ENCODE measurements at places on chromosomes 7 and 10. TPM values are rescaled to one million over a fixed set of nuclear protein-coding genes. Genes with fewer than 3 reads are reported as not detected.

MMP21 gene
- not detected for total RNA-seq

- no peaks in the 10 kb centered on the region for H3K36me3 ChIP-seq
- DNase-seq: no peak
- H3K27me3 ChIP-seq: no peaks in the 10 kb centered on the region
- no peaks in the 10 kb centered on the region for H3K4me1 ChIP-seq
- no peak overlapping the region for H3K27ac ChIP-seq
- no peak overlapping the region for H3K4me3 ChIP-seq
Observed at GRCh38 chr10:53361281-53361680, 588.7 kb upstream of the MBL2 start.

FXYD4 gene
- not detected for total RNA-seq

DNA sequence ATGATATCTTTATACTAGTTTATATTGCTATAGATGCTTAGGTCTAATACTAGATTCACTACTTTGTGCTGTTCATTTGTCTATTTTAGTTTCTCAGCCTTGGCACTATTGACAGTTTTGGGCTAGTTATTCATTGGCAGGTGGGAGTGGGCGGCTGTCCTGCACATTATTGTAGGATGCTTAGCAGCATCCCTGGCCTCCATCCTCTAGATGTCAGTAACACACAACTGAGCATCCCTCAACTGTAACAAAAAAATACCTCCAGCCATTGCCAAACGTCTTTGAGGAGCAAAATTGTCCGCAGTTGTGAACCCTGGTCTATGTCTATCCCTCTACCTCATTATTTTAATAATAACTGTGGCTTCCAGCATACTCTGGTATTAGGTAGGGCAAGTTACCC lies 34.4 kb upstream of the PNLIP start:
- no peak overlapping the region for H3K4me3 ChIP-seq
- no peaks in the 10 kb centered on the region for H3K27me3 ChIP-seq
- no peaks in the 10 kb centered on the region for H3K4me1 ChIP-seq
- DNase-seq: no peak
- H3K36me3 ChIP-seq: no peaks in the 10 kb centered on the region

TFEC gene
- 1.8 TPM for total RNA-seq

MPP7 gene
- total RNA-seq: 6.9 TPM

- no peak for DNase-seq
- H3K27ac ChIP-seq: no peak overlapping the region
- peaks cover 53% of the 10 kb centered on the region for H3K27me3 ChIP-seq
Observed at GRCh38 chr7:26658389-26659084, 205.9 kb downstream of the SKAP2 start.

DNA sequence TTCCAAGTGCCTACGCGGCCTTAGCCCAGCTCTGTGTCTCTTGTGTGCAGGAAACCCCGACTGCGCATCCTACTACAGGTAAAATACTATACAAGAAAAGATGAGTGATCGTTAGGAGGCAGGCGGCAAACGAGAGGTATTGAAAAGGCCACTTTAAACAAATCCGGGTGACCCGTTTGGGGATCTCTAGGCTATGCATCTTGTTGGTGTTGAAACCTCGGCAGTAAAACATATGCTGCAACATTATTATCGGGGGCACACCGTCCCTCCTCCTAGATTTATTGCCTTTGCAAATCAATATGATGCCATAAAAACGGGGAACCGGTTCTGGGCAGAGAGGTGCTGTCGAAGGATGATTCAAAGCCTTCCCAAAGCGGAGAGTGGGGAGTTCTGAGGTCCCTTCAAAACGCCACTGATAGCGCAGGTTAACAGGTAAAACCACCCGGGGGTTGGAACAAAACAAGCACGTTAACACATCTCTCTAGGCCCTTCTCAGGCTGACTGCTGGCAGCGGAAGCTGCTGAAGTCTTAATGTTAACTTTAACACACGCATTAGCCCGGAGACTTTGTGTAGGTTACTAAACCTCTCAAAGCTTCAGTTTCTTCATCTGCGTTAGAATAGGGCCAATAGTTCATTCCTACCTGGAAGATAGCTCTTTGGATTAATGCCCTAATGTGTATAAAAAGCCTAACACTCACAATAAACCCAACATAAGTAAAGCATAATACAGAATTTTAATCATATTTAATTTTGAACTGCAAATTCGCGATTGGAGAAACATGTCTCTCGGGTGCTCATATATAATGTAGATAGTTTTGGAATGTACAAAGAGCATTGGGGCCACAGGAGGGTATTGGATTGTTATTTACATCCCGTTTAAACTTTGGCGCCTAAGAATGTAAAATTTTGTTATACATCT lies 2.6 kb upstream of the TBX20 start:
- H3K4me1 ChIP-seq: peaks cover 8% of the 10 kb centered on the region
- no peak overlapping the region for H3K4me3 ChIP-seq
- no peak overlapping the region for H3K27ac ChIP-seq
- H3K36me3 ChIP-seq: no peaks in the 10 kb centered on the region
- peaks cover 99% of the 10 kb centered on the region for H3K27me3 ChIP-seq

- H3K4me1 ChIP-seq: peaks cover 12% of the 10 kb centered on the region
- H3K27ac ChIP-seq: no peak overlapping the region
- H3K36me3 ChIP-seq: peaks cover under 1% of the 10 kb centered on the region
- H3K4me3 ChIP-seq: no peak overlapping the region
Observed at GRCh38 chr10:178208-178607, 43.0 kb downstream of the ZMYND11 start.

DNA sequence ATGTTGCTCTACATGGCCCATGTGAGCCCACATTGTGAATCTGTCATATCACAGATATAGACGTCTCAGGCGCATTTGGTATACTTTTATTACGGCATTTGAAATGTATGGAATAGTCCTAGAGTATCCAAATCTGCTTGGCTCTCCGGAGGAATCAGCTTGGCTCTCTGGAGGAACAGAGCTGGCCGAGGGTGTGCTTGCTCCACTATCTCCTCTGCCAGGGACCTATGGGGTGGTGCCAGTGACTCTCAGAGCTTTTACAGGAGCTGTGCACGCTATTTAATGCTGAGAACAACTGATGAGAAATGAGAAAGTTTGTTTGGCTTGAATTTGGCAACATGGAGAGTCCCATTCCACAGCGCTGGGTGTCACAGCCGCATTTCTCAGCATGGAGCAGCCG lies 144.0 kb downstream of the ZMYND11 start:
- no peak overlapping the region for H3K4me3 ChIP-seq
- H3K27me3 ChIP-seq: no peaks in the 10 kb centered on the region
- H3K36me3 ChIP-seq: peaks cover 26% of the 10 kb centered on the region
- peaks cover 7% of the 10 kb centered on the region for H3K4me1 ChIP-seq
- DNase-seq: no peak

BAIAP2L1 gene
- total RNA-seq: 20.4 TPM

- no peak overlapping the region for H3K4me3 ChIP-seq
- peaks cover 12% of the 10 kb centered on the region for H3K4me1 ChIP-seq
- DNase-seq: no peak
- no peaks in the 10 kb centered on the region for H3K27me3 ChIP-seq
Observed at GRCh38 chr10:70886921-70887665, 1.3 kb downstream of the PCBD1 start.

IL6 gene
- total RNA-seq: 2.5 TPM

DNA sequence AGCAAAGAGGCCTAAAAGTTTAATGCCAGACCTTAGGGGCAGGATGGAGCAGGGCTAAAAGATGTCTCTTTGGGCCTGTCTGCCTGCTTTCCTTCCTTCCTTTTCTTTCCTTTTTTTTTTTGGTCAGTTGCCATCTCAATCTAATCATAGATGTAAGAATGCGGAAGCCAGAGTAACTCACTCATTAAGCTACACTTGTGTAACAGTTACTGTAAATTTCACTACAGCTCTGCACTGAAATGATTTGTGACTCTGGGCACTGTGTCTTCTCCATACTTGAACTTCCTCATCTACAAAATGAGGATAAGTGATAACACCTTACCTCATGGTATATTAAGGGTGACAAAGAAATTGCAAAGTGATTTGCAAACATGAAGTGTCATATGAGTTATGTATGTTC lies 75.5 kb upstream of the AGK start:
- no peak overlapping the region for H3K27ac ChIP-seq
- no peak overlapping the region for H3K4me3 ChIP-seq
- H3K27me3 ChIP-seq: no peaks in the 10 kb centered on the region
- H3K36me3 ChIP-seq: no peaks in the 10 kb centered on the region

AKR1D1 gene
- not detected for total RNA-seq

DNA sequence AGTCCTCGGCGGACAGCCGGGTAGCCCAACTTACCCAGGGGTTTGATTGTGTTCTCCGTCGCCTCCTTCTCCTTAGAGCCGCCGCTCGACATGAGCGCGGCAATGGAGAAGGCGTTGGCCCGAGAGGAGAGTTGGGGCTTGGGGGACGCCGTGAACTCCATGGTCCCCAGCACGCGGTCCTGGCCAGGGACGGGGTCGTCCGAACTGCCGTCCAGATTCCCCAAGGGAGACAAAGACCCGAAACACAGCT lies 515 bp downstream of the TBX20 start:
- peaks cover 8% of the 10 kb centered on the region for H3K4me1 ChIP-seq
- H3K27ac ChIP-seq: no peak overlapping the region
- H3K36me3 ChIP-seq: no peaks in the 10 kb centered on the region
- peaks cover 98% of the 10 kb centered on the region for H3K27me3 ChIP-seq

DNA sequence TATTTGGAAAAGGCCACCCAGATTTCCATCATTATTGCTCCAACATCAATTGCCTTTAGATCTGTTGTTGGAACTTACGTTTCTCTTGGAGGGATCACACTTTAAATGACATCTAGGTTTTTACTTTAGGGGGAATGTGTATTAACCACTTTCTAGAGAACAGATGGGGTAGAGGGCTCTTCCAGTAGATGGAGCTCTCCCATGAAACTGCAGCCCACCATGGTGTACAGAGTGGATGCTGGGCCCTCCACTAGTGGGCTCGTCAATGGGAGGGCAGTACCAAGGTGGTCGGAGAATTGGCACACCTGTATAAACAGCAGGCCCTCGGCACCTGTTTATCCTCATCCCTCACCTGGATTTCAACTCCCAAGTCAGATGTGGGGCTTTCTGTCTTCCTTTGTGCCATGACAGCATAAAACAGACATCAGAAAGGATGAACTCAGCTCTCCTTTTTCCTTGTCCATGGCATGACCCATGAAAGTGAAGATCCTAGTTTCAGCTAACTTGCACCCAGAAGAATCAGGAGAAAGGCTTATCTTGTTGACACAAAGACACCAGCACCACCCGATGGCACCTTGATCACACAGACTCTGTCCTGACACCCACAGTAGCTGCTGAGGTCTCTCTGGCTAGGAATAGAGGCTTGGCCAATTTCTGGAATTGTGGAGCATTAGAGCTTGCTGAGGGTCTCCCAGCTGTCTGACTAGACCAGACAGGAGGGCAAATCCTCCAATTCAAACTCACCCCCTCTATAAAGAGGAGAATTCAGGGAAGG lies 150.5 kb downstream of the CYP26A1 start:
- no peak overlapping the region for H3K27ac ChIP-seq
- no peaks in the 10 kb centered on the region for H3K36me3 ChIP-seq
- H3K4me3 ChIP-seq: no peak overlapping the region
- no peaks in the 10 kb centered on the region for H3K27me3 ChIP-seq
- no peak for DNase-seq

- no peaks in the 10 kb centered on the region for H3K27me3 ChIP-seq
- peaks cover 5% of the 10 kb centered on the region for H3K4me1 ChIP-seq
- no peak overlapping the region for H3K27ac ChIP-seq
- H3K36me3 ChIP-seq: no peaks in the 10 kb centered on the region
Observed at GRCh38 chr10:83076443-83076842, 1062.9 kb upstream of the GHITM start.

Data from astrocyte (in vitro differentiated cells and primary cell).